ENCODE measurements at places on chromosomes 11 and 22.

DNA sequence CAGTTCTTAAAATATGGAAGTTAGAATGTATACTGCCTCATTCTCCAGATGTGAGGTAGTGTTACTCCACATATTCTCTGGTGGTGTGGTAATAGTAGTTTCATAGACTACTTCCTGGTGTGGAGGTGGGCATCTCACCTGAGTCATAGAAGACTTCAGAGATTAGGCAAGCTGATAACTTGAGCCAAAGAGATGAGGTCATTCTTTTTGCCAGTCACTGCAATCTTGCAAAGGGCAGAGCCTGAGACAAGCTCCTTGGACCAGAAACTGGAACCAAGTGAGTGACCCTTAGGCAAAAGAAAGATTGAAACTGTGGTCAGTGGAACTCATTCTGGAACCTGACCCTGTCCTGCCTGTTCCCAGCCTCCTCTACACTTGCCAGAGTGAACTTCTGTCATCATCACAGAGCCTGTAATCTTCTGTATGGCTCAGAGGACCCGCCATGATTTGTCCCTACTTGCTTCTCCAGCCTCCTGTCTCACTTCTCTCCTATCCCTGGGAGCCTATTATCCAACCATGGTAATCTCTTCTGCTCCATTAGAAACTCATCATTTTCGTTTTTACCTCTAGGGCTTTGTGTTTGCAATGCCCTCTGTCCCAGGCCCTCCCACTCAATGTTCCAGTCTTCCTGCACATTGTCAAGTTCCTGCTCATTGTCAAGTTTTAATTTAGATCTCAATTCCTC lies 10.6 kb upstream of the CCDC83 start:
- no peak for DNase-seq

DNA sequence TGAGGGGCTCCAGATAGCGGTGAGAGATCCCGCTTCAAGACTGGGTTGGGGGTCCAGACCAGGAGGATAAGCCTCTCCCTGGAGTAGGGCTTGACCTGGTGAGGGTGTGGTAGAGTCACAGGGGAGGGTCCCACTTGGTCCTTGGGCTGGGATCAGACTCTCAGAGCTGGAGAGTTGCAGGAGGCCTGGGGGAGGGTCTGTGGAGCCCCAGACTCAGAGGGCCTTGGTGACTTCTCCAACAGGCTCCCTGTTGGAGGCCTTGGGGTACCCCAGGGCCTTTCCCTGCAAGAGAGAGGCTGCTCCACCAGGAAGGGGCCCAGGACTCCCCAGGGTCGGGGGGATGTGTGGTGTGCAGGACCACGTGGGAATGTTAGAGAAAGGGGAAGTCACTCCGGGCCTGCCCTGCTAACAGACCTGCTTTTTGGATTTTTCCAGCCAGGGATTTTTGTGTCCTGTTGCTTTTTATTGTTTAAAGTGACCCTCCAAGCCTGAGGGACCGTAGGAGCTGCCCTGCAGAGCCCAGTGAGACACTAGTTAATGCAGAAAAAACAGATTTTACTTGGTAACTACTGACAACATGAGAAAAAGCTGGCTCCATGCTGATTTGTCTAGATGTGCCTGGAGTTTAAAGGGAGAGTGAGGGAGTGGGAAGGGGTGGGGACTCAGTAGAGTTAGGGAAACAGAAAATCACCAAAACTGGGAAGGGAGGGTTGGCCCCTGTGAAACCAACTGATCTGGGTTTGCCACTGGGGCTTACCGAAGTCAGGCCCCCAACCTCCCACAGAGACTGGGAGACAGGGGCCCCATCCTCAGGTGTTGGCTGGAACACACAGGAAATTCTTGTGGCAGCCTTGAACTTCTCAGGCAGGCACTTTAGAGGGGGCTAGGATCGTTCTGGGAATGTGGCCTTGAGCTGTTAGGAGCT lies 801 bp upstream of the TXNRD2 start:
- DNase-seq = no peak

DNA sequence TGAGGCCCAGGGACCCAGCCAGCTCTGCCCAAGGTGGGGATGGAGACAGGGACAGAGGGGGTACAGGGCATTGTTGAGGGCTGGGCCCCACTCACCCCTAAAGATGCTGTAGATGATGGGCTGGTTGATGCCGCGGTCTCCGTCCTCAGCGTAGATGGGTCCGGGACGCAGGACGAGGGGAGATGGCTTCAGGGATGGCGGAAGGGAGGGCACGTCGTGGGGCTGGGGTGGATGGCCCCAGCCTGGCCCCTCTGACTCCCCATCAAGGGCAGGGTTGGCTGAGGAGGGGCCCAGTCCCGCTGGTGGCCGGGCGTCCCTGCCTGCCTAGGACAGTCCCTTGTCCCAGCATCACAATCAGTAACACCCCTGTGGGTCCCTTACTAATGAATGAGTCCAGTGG lies 4.5 kb upstream of the IRF7 start:
- no peak for DNase-seq

GRCh38 chr11:14519597-14519916 lies 629 bp downstream of the PSMA1 start:
- no peak for DNase-seq

DNA sequence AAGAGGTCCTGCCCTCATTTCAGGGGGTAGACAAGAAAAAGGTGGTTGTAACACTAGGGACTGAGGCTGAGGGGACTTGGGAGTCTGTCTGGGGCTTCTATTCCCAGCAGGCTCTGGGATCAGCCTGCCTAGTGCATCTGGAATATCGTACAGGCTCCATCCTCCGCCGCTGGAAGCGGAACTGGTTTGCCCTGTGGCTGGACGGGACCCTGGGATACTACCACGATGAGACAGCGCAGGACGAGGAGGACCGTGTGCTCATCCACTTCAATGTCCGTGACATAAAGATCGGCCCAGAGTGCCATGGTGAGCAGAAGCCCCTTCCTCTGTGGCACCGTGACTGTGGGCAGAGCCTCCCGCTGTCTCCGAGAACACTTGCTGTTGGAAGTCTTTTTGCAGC lies 4.0 kb downstream of the PLEKHB1 start:
- no peak for DNase-seq

DNA sequence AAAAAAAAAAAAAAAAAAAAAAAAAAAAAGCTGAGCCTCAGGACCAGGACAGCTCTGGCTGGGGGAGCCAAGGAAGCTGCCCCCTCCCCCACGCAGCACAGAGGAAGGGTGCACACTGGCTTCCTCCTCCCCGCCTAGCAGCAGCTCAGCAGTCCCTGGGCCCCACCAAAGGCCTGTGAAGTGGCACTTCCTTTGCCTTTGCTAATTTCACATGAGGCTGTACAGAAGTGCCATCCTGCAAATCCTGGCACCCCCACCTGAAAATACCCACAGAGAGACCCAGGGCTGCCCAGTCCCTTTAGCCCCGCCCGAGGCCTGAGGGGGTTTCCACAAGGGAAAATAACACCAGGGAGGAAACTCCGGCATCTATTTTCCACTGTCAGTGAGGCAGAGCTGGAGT lies 3.9 kb downstream of the RHOG start:
- DNase-seq = no peak

- DNase-seq = no peak
Measured at GRCh38 chr11:127925475-127925874, 661.9 kb downstream of the ETS1 start.

DNA sequence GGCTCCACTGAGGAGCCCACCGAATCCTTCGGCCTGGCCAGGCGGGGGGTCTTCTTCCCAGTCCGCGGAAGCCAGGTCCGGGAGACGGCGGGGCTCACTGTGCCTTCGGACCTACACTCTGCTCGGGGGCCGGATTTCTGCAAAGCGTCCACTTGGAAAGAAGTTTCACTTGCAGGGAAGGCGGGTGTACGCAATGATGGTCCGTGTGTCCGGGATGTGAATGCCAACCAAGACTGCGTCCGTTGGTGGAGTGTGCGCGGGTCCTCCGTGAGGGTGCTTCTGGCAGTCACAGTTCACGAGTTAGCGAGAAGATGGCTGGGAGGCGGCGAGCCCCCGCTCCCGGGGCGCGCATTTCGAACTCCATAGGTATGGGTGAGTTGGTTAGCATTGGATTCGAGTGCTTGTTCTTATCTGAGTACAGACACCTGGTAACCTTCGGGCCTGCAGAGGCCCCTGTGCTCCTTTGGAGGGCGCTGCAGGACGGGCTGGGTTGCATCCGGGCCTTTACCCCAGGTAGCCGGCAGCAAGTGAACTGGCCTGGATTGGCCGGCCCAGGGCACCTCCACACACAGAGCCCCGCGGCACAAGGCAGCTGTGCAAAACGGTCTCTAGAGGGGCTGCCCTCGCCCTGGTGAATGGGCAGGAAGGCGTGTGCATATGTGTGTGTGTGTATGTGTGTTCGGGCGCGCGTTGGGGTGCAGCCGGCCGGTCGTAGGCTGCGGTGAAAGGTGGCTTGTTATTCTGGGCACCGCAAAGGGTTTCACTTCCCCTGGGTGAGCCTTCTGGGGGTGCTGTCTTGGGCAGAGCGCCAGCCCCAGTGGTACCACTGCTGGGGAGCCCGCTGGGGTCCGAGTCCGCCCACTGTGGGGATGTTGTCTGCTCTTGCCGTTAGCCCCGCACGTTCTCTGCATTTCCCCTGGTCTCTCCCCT lies 13.3 kb upstream of the CYP2R1 start:
- DNase-seq = no peak

- no peak for DNase-seq
Measured at GRCh38 chr11:34405079-34405858, 33.5 kb upstream of the CAT start.

DNA sequence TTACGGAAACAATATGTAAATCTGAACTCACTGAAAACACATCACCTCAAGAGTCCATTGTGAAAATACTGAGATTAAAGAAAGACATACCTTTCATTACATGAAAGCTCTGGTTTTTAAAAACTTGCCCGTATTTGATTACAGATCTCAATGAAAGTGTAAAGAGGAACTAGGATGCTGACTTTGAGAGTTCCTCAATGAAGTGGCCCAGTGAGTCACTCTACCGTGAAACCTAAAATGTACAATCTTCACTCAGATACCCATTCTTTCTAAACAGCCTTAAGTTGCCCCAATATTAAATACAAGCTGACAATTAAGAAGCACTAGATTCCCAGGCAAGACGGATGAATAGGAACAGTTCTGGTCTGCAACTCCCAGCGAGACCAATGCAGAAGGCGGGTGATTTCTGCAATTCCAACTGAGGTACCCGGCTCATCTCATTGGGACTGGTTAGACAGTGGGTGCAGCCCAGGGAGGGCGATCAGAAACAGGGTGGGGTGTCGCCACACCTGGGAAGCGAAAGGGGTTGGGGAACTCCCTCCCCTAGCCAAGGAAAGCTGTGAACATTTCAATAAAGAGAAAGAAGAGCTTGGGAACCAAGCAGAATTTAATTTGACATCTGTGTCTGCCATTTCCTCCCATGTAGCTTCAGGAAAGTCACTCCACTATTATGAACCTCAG lies 33.8 kb upstream of the OR9G4 start:
- no peak for DNase-seq

- DNase-seq = no peak
Measured at GRCh38 chr11:45984192-45984591, 61.7 kb downstream of the LARGE2 start.

DNA sequence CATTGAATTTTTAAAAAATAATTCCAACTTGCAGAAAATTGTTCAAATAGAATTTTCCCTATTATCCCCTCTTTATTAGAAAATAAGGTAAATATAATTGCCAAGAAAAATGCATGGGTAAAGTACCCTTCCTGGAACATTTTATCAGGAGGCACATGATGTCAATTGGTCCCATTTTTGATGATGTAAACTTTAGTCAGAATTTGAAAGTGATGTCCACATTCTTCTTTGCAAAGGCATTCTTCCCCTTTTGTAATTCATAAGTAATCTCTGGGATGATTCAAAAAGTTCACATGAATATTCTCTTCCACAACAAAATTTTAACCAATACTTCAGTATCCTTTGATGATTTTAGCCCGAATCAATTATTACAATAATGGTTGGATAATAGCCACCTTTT lies 86.9 kb upstream of the ANO3 start:
- DNase-seq = no peak

DNA sequence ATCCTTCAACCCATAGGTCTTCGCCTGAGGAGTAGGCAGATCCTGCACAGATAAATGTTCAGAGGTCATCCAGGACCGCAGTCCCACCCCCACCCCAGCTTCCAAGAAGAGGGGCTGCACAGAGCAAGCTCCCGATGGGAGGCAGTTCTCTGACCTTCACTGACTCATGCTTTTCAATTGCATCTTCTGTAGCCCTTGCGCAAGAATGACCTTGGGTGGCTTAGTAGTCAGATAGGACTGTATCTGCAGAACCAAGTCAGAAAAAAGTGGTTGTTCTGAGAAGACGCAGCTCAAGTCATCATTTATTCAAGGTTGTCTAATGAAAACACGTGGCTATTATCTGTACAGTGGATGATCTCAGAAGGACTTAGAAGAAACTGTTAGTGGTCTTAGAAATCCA lies 16.4 kb upstream of the GRAMD1B start:
- DNase-seq = no peak

DNA sequence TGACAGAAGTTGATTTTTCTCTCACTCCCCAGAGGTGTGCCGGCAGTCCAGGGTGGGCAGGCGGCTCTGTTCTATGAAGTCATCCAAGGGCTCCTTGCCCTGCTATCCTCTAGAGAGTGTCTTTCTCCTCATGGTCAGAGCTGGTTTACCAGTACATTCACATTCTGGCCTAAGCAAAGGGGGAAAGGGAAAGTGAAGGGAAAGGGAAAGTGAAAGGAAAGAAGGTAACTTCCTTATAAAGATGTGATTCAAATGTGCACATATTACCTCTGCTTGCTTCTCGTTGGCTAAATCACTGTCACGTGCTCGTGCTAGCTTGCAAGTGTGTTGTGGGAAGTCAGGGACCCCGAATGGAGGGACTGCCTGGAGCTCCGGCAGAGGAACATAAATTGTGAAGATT lies 2.9 kb upstream of the HTATIP2 start:
- DNase-seq = no peak

DNA sequence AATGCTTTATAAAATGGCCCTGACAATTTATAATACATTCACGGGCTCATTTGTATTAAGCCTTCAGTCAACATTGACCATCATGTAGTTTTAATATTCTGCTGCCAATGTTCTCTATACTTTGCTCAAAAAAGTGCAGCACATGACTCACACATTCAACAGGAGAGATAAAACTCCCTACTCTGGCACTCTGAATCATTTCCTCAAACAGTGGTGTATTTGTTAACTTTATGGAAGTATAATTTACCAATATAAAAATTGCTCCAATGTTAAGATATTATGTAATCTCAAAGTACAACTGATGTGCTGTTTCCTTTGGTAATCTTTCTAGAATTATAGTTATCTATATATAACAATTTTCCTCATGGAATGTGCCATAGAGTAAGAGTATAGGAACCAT lies 39.9 kb downstream of the MAML2 start:
- no peak for DNase-seq

DNA sequence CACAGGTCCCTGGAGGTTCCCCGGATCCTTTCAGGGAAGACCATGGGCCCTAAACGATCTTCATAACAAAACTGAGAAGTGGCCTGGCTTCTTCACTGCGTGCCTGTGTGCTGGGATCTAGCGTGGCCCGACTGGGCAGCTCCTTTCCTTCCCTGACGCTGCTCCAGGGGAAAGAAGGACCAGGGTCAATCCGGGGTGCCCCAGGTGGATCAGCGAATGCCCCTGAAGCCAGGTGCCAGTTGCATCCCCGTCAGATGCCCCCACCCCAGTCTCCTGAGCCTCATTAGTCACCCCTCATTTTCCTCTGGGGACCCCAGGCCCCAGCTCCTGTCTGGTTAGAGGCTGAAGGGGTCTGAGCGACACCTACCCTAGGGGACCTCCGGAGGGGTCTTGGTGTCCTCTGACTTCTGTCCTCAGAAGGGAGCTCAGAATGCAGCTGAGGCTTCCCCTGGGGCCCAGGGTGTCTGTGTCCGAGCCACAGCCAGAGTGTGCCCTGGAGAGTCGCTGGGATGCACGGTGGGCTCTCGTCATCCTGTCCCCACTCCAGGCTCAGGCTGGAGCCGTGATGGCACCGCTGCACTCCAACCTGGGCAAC lies 18.7 kb upstream of the MUC6 start:
- DNase-seq = no peak

- DNase-seq = no peak
Measured at GRCh38 chr22:47228767-47229166, 466.3 kb downstream of the TBC1D22A start.

All from NCI-H1048 (cell line).